T-helper 22 cell (primary cell): ENCODE measurements at places on chromosomes 6 and 20.

- no peak for DNase-seq
Observed at GRCh38 chr20:62119115-62119514, 3.2 kb upstream of the LSM14B start.

- no peak for DNase-seq
Observed at GRCh38 chr20:62652894-62653305, 10.6 kb downstream of the SLCO4A1 start.

GRCh38 chr6:6176586-6177228 lies 143.8 kb downstream of the F13A1 start:
- no peak for DNase-seq

DNA sequence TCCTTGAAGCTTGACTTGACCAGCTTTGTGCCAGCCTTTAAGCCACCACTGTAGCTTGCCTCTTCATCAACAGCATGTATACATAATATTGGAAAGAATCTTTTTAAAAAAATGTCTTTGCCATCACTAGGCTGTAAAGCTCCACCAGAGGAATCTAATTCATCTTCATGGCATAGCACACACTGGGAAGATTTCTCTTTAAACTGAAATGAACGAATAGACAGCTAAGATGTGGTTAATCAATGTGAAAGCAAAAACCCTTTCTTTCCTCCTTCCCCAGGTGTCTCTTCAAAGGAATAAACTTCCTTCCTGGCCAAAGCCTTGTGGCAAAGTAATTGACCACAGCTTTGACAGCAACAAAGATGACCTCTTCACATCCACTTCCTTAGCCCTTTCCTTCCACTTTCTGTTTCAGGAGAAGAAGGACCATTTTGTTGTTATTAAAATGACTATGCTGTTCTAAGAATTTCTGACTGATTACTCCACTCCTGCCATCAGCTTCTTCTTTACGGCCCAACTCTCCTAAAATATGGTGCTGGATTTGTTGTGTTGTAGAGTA lies 428.7 kb upstream of the SOX4 start:
- no peak for DNase-seq

- DNase-seq = no peak
Observed at GRCh38 chr20:57167292-57167655, 99.2 kb downstream of the BMP7 start.

GRCh38 chr20:11352041-11352440 lies 565.7 kb upstream of the BTBD3 start:
- no peak for DNase-seq

DNA sequence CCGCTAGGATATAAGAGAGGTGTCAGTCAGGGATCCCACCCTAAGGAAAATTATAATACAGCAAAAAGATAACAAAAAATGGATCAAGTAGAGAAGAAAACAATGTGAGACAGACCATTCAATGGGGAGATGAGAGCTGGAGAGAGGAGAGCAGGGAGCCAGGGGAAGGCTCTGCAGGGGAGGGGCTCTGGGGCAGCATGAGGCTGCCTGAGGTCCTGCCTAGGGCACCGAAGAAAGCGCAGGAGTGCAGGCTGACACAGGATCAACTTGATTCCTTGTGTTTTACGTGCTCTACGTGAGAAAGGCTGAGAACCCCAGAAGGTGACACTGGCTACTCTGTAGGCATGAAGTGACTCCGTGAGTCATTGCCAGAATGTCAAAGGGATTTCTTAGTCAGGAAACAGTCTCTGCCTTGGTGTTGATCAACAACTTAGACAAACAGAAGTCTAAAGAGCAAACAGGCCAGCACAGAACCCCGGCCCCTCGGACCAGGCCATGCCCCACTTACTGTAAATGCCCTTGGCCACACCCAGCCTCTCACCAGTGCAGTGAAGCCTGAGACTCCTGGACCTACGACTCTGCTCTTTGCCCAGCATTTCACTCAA lies 290.1 kb upstream of the PRDM1 start:
- no peak for DNase-seq

DNA sequence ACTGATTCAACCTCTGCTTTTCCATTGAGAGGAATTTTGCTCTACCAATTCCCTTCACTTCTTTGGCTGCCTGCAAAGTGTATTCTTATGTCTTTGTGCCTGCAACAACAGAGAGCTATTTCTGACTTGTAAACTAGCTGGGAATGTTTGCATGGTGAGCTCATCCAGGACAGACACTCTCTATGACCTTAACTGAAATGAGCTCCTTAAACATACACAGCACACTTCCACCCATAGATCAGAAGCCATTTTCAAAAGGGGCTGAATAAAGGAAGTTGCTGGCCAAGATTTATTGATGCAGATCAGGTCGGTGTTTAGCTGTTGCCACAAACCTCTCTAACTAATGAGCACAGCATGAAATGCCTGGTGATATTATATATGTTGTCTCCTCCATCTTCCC lies 377.7 kb downstream of the BTBD9 start:
- DNase-seq = no peak

GRCh38 chr6:166770216-166771116 lies 143.4 kb upstream of the RPS6KA2 start:
- DNase-seq = no peak

GRCh38 chr20:46512943-46513844 lies at the start of gene ZNF334:
ZNF334 (minus strand) TSS chr20:46513559; CDS start chr20:46512102, 1,457 bp downstream.
- no peak for DNase-seq

- peak; percentile 67 for DNase-seq
Observed at GRCh38 chr20:57397693-57398108, 6.5 kb downstream of the RBM38 start.

DNA sequence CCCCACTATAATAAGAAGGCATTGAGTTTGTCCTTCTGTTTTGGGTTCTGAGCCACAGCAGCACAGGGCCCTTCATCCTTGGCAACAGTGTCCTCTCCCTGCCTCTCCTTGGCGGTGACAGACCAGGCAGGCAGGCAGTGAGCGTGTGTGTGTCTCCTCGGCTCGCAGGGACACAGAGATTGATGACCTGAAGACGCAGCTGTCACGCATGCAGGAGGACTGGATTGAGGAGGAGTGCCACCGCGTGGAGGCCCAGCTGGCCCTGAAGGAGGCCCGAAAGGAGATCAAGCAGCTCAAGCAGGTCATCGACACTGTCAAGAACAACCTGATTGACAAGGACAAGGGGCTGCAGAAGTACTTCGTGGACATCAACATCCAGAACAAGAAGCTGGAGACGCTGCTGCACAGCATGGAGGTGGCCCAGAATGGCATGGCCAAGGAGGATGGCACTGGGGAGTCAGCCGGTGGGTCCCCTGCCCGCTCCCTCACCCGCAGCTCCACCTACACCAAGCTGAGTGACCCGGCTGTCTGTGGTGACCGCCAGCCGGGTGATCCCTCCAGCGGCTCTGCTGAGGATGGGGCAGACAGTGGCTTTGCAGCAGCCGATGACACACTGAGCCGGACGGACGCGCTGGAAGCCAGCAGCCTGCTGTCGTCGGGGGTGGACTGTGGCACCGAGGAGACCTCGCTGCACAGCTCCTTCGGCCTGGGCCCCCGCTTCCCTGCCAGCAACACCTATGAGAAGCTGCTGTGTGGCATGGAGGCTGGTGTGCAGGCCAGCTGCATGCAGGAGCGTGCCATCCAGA lies 24.0 kb downstream of the SDCBP2 start:
- no peak for DNase-seq

- no peak for DNase-seq
Observed at GRCh38 chr6:132967871-132968270, 153.5 kb downstream of the RPS12 start.

DNA sequence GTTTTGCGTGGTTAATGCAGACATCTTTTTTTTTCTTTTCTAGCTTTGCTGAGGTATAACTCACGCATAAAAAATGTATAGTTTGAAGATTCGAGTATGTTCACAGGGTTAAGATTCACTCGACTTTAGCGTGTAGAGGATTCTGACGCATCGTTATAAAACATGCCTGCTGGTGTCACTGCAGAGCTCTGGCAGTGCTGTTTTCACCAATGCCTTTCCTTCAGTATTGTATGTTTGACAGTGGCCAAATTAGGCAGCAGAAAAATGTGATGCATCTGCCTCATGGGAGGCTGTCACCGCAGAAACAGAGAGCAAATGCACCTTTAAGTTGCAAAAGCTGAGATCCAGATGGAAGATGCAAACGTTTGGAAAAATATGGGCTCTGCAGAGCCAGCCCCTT lies 18.0 kb upstream of the SIRPB2 start:
- DNase-seq = no peak

GRCh38 chr20:59356662-59357165 lies 56.3 kb downstream of the EDN3 start:
- DNase-seq = no peak

DNA sequence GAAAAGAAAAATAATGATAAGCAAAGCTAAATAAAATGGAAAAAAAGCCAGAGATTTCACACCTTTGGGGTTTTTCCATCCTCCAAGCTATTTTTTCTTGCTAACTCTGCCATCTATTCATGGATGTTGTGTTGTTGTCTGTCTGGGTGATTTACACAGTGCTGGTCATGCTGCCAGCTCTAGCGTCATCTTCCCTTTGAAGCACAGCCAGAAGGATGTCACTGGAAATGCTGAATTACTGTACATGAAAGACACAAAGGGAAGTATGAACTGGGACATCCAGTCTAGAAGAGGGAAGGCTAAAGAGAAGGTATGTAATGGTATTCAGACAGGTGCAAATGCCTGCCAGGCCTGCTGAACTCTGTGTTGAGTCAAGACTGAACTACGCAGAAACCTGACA lies 241.9 kb upstream of the STXBP5 start:
- no peak for DNase-seq

- no peak for DNase-seq
Observed at GRCh38 chr20:34768096-34768495, 57.4 kb downstream of the NCOA6 start.

DNA sequence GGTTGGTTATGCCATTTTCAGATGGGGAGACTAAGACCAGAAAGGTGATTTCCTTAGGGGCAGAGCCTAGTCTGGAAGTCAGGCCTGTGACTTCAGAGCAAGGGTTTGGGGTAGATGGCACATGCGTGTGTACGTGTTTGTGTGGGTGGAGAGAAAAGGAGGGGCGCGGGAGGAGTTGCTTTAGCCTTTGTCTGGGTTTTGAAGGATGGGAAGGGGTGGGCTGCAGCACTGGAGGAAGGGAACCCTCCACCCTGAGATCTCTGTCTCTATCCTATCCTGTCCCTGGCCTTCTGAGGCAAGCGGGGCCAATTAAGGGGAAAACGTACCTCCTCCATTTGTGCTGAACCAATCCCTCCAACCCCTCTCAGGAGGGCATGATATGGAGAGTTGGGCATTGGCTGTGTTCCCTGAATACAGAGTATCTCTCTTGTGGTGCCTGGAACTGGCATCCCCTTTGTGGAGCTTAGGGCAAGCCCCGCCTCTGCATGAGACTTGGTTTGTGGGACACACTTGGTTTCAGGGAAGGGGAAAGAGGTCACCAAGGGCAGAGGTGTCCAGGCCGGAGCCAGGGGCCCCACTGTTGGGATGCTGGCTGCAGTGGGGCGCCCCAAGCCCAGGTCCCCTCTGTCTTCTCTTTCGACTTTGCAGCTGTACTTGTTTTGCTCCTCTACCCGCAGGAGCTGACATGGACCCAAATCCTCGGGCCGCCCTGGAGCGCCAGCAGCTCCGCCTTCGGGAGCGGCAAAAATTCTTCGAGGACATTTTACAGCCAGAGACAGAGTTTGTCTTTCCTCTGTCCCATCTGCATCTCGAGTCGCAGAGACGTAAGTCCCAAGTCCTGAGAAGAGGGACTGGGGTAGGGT lies at the start of gene DBNDD2:
Gene DBNDD2 (plus strand): TSS at position 507 of the 863 bp plus-strand sequence. CDS start 179 bp downstream, at position 686.
- DNase-seq = no peak

- no peak for DNase-seq
Observed at GRCh38 chr6:56649782-56650181, 7.1 kb upstream of the DST start.

GRCh38 chr20:9516234-9516871 lies 2.0 kb downstream of the LAMP5 start:
- DNase-seq = no peak

DNA sequence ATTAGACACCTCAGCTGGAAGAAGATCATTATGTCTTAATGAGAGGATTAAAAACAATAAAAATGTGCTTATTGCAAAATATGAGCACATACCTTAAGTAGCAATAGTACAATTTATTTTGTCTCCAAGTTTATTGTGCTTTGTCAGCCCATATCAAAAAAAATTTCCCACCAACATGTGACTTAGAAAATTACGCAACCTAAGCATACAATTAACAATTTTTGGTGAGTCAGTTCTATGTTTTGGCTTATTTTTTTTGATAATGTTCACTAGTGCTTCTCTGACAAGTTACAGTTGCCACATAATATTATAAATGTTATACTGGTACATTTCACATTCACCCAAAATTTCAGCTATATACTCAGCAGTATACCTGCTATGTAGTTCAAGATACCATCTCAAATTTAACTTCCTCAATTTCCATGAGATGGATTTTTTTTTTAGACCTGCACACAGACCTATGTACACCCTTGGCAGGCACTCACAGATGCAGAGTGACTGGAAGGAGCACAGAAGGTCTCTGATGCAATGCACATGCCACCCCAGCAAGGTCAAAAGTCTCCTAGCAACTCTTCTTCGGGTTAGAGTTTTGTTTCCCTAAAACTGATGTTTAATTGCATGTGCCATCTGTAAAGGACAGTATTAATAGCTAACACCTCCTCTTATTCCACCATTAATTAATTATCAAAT lies 112.4 kb downstream of the PRKN start:
- no peak for DNase-seq

GRCh38 chr6:151142676-151143075 lies 97.1 kb upstream of the AKAP12 start:
- no peak for DNase-seq

DNA sequence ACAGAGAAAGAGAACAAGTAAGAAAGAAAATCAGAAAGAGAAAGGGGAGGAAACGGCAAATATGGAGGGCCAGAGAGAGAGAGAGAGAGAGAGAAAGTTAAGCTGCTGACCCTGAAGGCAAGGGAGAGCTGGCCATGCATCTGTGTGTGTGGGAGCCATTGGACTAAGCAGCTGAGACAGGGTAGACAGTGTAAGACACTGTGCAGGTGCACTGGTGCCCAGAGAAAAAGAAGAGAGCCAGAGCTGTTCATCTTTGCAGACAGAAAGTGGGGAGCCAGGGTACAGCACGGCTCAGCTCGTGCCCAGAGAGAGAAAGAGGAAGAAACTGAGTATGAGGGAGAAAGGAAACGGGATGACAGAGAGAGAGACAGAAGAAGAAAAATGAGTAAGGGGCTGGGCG lies 24.2 kb upstream of the ZNF318 start:
- no peak for DNase-seq

GRCh38 chr20:1810572-1810925 lies 84.7 kb upstream of the SIRPA start:
- no peak for DNase-seq

GRCh38 chr6:80223743-80224212 lies 117.3 kb downstream of the BCKDHB start:
- DNase-seq = no peak

DNA sequence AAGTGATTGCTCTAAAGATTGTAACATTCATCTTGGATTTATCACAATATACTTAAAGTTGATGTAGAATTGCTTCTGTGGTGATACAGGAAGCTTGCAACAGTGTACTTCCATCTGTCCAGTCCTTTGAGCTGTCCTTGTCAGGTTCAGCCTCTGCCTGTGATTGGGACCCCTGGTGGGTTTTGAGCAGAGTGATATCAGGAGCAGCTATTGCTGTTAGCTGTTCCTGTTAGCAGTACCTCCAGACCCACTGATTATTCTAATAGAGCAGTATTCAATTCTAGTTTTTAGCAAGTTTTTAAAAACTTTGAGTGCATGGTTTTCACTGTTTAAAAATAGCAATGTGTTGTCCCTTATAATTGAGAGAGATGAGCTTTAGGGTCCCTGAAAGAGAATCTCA lies 48.8 kb downstream of the TULP4 start:
- no peak for DNase-seq

GRCh38 chr6:12578751-12579150 lies 137.8 kb upstream of the PHACTR1 start:
- DNase-seq = no peak
